ENCODE measurements at places on chromosomes 16 and 17.

DNA sequence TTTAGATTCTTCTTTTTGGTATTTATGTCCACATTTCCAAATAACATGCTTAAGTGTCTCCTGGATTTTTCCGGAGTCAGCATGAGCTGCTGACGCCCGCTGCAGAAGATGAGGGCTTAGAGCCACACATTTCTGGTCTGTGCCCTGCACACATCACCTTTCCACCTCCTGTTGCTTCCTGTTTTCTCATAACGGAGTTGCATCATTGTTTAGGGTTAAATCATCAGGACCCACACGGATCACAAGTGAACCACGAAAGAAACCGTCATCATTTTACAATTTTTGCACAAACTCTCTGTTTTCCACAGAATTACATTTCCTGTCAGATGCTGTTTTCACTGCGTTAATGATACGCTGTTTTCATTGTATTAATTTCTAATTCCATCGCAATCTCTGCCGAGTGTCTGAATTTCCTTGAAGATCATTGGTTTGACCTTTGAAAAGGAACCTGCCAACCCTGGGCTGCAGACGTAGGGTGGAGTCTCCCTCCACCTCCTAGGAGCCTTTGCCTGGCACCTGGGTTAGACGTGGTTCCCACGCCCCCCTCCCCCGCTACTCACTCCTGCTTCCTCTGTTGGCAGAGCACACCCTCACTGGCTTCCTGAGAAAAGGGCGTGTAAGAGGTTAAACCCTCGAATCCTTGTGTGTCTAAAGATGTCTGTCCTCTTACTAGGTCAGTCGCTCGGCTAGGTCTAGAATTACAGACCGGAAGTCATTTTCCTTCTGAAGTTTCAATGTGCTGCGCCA, 68.2 kb downstream of the RNF213 start:
- DNase-seq, result no peak

DNA sequence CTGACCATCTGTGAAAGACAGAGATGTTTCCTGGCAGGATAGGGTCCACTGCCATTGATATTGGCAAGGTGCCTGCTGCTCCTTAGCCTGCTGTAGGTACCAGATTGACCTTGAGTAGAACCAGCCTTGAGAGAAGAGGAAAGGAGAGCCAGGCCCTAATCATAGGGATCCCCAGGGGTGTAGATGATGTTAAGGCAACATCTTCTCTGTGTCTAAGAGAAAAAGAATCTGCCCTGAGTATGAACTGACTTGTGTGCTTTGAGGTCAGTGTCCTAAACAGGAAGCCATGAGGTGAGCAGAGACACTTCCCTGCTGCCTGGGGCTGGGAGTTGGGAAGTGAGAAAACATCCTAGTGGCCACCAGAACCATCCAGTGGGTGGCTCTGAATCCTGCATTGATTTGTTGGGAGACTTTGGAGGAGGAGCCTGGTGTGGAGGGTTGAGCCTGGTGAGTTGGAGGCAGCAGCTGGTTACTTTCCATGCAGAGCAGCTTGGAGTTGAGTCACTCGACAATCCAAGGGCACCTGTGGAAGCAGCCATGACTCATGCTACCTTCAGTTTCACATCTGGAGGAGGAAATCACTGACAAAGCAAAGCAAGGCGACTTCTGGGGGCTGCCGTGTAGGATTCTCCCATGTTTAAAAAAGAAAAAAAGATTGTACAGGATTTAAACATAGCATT, 47.8 kb downstream of the BMERB1 start:
- peak; percentile 53 for DNase-seq

GRCh38 chr16:72568502-72568901, 396.5 kb upstream of the PMFBP1 start:
- peak; percentile 44 for DNase-seq

- DNase-seq, result no peak
Observed at GRCh38 chr16:4564661-4565267, 8.6 kb downstream of the C16orf96 start.

GRCh38 chr16:87060034-87060986, 256.9 kb downstream of the C16orf95 start:
- peak; percentile 38 for DNase-seq

DNA sequence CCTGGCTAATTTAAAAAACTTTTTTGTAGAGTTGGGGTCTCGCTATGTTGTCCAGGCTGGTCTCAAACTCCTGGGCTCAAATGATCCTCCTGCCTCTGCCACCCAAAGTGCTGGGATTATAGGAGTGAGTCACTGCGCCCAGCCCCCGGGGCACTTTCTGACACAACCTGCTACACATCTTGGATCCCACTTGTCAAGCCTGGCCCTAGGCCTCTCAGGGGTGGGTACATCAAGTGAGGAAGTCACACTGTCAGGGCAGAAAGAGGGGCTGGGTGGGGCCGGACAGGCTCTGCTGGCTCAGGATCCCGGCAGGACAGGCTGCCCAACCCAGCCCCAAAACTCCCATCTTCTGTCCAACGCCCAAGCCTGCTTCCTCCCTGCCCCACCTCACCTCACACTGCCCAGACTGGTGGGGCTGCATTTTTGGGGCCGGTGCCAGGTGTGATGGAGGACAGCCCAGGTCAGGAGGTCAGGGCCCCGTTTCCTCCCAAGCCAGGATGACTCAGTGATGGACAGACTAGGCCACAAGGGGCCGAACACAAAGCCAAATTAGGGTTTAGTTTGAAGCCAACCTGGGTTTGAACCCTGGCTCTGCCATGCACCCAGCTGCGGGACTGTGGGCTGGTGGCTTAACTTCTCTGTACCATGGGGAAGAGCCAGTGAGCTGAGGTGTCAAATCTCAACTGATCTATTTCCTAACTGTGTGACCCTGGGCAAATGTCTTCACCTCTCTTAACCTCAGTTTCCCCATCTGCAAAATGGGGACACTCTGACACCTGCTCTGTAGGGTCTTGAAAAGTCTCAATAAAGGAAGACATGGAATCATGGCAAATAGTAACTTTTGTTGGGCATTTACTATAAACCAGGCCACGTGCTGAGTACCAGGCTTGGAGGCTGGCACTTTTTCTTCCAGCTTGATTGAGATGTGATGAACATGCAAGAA, 8.9 kb upstream of the PPL start:
- DNase-seq, result no peak

DNA sequence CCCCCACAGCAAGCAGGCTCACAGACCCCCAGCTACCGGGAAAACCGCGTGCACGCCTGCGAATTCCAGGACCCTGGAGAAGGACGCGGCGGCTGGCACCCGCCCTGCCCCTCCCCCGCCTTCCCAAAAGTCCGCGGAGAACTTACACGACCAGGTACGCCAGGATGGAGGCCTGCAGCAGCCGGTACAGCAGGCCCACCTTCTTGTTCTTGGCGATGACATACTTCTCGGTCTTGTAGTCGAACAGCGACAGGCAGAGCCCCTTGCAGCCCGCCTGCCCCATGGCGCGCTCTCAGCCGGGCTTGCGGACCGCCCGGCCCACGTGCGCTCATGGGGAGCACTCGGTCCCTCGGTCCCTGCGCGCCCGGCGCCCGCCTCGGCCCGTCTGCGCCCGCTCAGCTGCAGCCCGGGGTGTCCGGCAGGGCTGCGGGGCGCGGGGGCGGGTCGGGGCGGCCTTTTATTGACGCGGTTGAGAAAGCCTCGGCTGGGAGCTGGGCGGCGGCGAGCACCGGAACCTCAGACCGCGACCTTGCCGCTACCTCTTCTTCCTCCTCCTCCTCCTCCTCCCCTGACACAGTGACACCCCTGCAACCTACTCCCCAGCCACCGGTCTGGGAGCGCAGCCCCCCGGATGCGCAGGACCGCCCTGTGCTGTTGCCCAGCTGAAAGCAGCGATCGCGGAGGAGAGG, at the start of gene P2RX5:
Gene P2RX5, minus strand, starts transcription at position 433 of the 689 bp plus-strand sequence. Its CDS starts 150 bp downstream, at position 283.
- DNase-seq, result no peak

- no peak for DNase-seq
Observed at GRCh38 chr16:68287276-68288251, 23.2 kb downstream of the SLC7A6OS start.

GRCh38 chr16:20510323-20510722, 59.0 kb downstream of the ACSM2A start:
- no peak for DNase-seq

DNA sequence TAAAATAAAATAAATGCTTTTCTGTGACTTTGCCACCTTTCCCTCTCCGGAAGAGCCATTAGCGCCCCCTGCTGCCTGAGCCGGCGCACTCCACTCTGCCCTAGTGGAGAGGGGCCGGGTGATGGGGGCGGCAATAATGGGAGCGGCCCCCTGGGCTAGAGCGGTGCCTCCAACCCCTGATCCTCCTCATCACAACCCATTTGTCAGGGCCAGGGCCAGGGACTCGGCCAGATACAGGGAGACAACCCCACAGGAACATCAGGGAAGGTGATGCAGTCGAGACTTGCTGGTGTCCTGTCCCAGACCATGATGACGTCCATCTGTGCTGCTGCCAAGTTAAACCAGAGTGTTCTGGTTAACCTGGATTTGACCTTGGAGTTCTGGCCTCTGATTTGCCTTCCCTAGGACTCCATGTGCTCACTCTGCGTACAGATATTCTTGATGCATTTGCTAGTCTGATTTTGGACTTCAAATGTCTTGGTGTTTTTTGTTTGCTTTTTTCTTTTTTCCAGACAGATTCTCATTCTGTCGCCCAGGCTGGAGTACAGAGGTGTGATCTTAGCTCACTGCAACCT, 46.1 kb upstream of the BPTF start:
- DNase-seq, result peak; percentile 74

GRCh38 chr17:57422574-57423164, 166.3 kb downstream of the MSI2 start:
- DNase-seq, result no peak

Data from NCI-H82 (cell line).